ENCODE measurements at places on chromosomes 5 and 9.
A peak's percentile ranks its signal among the peaks of the same experiment; 100 is the strongest.

DNA sequence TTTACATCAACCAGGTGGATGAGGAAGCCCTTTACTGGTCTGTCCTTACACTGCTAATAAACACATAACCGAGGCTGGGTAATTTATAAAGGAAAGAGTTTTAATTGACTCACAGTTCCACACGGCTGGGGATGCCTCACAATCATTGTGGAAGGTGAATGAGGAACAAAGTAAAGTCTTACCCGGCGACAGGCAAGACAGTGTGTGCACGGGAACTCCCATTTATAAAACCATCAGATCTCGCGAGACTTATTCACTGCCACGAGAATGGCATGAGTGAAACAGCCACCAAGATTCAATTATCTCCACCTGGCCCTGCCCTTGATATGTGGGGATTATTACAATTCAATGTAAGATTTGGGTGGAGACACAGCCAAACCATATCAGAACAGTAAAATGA, 67.3 kb upstream of the GRAMD2B start:
- no peak for ATAC-seq

DNA sequence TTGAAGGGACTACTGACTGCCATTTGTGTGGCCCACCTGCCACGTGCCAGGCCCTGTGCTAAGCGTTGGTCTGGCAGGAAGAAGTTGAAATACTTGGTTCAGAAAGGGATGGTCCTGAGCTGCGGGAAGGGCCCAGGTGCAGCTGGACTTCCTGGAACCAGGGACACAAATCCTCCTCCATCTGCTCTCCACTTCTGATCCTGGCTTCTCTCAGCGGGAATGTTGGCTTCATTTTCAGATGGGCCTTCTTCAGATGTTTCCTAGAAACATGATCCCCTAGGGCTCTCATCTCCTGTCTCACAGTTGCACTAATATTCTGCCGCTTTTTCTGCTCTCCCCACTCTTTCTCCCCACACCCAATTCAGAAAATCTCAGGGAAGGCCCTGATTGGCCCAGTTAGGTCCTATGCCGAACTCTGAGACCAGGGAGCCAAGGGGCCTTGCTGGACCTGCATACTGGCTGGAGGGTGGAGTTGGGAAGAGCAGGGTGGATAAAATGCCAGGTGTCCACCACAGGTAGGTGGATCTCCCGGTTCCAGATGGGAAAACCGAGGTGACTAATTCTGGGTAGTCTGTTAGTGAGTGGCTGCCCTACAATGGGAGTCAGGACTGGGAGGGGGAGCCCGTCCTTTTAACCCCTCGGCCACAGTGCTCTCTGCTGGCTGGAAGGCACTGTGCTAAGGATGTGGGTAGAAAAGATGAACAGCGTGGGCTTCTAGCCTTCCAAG, 19.4 kb downstream of the PSAT1 start:
- no peak for ATAC-seq

DNA sequence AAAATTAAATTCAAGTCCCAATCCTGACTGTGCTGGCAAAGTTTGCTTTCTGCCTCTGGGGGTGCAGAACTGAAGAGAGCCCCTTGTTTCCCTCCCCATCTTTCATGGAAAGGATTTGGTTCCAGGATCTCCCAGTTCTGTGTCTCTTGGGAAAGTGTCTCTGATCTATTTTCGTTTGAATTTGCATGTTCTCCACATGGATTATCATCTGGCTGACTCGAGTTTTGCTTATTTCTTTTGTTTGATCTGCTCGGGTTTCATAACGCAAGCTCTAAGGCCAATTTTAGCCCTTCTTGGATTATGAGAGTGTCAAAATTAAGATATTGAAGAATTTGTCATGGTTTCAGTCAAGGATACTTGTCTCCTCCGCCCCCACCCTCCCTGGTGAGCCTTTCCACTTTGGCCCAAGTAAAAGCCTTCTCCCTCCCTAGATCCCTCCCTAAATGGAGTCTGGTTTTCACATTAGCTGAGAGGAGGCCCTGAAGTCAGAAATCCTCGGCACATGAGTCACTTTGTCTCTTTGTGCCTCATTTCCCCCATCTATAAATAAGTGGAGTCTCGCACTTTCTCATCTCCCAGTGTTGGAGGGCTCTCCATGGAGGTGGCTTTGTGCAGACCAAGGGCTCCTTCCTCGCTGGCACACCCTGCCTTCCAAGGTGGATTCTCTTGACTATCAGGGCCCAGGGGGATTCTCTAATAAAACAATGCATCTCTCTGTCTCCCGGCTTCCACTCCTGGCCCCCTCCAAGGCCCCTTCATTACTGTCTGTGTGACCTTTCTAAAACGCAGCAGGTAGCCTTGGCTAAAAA, 17.3 kb downstream of the ADRB2 start:
- no peak for ATAC-seq

GRCh38 chr9:36935768-36936497, 98.1 kb downstream of the PAX5 start:
- peak; percentile 26 for ATAC-seq

- ATAC-seq, result no peak
Measured at GRCh38 chr9:109640580-109641371, 139.2 kb upstream of the PALM2AKAP2 start.

DNA sequence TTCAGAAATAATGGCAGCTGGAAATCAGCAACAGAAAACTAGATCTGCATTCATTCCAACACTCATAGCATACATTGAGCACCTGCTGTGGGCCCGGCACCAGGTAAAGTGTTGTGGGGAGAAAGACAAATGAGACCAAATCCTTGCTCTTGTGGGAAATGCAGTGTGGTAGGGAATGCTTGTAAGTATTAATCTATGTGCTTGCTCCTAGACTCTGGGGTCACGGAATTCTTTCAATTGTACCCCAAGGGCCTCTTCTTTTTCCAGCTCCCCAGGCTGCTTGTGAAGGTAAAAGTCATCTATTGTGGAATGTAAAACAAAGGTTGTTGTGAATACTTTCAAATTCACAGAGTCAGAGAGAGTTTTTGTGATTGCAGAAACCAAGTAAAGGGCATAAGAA, 501.9 kb downstream of the CDK5RAP2 start:
- no peak for ATAC-seq
